ENCODE measurements at places on chromosomes 7 and 10. TPM values are rescaled to one million over a fixed set of nuclear protein-coding genes. Genes with fewer than 3 reads are reported as not detected.

- H3K36me3 ChIP-seq: no peaks in the 10 kb centered on the region
- DNase-seq: no peak
- no peaks in the 10 kb centered on the region for H3K27me3 ChIP-seq
- H3K27ac ChIP-seq: no peak overlapping the region
- H3K4me3 ChIP-seq: no peak overlapping the region
Measured at GRCh38 chr7:135644729-135645128, 17.6 kb upstream of the STMP1 start.

DNA sequence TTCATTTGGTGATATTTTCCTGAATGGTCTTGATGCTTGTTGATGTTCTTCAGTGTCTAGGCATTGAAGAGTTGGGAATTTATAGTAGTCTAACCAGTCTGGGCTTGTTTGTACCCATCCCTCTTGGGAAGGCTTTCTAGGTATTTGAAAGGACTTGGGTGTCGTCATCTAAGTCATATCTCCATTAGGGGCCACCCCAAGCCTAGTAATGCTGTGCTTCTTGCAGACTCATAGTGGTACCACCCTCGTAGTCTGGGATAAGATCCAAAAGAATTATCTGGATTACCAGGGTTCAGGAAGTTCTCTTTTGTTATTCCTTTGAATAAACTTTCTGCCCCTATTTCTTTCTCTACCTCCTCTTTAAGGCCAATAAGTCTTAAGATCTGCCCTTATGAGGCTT, 319.4 kb upstream of the MYO3A start:
- DNase-seq: no peak
- H3K27ac ChIP-seq: no peak overlapping the region
- no peaks in the 10 kb centered on the region for H3K36me3 ChIP-seq
- H3K4me1 ChIP-seq: no peaks in the 10 kb centered on the region
- no peak overlapping the region for H3K4me3 ChIP-seq
- no peaks in the 10 kb centered on the region for H3K27me3 ChIP-seq

GRCh38 chr7:139673230-139673629, 104.6 kb downstream of the HIPK2 start:
- H3K27ac ChIP-seq: no peak overlapping the region
- no peak overlapping the region for H3K4me3 ChIP-seq

DNA sequence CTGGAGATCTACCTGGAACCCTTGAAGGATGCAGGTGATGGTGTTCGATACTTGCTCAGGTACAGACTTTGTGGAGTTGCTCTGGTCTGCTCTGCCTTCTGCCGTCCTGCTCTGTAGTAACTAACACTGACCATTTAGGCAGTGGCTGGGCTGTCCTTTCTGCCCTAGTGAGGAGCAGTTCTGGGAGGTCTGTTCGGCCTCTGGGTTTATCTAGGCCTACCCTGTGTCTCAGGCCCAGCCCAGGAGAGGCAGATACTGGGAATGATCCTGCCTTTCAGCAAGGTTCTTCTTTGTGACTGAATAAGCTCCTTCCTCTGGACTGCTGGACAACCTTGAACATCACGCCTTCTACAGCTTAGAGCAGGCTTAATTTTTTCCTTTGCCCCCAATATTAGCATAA, 1.7 kb downstream of the ZFYVE27 start:
- no peak for DNase-seq
- no peaks in the 10 kb centered on the region for H3K27me3 ChIP-seq
- no peak overlapping the region for H3K27ac ChIP-seq
- peaks cover 18% of the 10 kb centered on the region for H3K36me3 ChIP-seq
- peak overlapping the region; percentile 92 for H3K4me3 ChIP-seq
- H3K4me1 ChIP-seq: peaks cover 32% of the 10 kb centered on the region

GRCh38 chr10:114714281-114714741, 56.2 kb upstream of the ABLIM1 start:
- H3K27me3 ChIP-seq: no peaks in the 10 kb centered on the region
- no peak for DNase-seq

CASP2 gene
- polyA plus RNA-seq: 5.3 TPM

HABP2 gene
- polyA plus RNA-seq: not detected

CDK1 gene
- 1.1 TPM for polyA plus RNA-seq

CALY gene
- 30.7 TPM for polyA plus RNA-seq
